ENCODE measurements at places on chromosomes 5 and 9.
A peak's percentile ranks its signal among the peaks of the same experiment; 100 is the strongest.

DNA sequence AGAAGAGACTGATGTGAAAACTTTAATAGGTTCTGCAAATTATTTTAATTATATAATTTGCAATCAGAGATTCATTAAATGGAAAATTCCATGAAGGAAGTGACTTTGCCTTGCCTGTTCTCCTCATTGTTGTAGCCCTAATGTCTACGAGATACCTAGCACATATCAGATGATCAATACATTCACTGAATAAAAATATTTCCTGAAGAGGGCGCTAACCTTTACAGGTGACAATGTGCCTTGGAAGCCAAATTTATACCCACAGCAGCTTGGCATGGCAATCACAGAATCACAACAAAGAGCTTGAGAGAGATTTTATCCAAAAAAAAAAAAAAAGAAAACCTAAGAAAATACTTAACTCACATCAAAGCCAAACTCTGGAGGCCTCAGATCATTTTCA lies 17.4 kb downstream of the HAUS6 start:
- no peak for DNase-seq

DNA sequence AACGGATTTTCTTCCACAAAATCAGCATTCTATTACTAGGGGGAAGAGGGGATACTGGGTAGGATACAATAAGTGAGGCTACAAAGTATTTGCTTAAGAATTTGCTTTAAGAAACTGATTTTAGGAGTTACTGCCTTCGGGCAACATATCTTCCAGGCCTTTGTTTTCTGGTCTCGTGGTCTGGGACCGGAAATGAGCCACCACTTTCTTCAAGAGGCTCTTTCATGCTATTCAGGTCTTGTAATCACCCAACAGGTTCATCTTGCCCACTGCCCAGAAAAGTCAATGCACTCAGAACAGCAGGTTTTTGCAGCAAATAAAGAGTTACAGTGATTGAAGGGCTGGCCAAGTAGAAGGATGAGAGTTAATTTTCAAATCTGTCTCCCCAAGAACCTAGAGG lies 6.6 kb upstream of the AOPEP start:
- DNase-seq: no peak

DNA sequence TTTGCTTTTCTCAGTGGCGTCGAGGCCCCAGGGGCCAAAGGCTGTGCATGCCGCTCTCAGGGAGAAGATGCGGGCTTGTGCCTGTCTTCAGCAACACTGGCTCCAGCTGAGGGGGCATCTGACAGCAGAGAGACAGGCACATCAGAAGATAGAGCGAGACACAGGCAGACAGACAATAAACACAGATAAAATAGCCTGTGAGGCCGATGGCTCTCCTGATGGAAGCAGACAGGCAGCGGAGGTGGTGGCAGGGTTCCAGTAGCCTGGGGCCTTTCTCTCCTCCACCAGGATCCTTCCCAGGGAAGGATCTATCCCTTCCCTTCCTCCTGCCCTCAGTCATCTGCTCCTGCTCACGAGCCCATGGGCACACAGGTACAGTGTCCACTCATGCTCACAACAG lies 16.6 kb upstream of the UNC5A start:
- no peak for DNase-seq

- no peak for DNase-seq
These were observed 836.7 kb upstream of the CDH10 start for GRCh38 chr5:25481463-25481862.

DNA sequence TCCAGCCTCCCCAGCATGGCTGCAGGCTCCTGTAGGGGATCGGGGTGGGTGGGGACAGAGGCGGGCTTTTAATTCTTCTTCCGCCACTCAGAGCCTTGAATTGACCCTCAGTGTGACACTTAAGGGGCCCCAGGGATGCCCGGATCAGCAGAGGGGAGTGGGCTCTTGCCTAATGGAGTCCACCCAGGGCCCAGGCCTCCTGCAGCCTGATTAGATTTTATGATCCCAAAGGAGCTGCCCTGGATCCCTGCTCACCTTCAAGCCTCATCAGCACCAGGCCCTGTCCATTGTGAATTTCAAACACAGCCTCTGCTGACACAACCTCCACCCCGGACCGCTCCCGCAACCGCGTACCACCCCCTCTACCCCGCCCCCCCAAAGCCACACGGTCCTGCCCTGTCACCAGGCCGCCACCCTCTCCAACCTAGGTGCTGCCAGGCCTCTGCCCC lies 214.1 kb upstream of the IER5L start:
- no peak for DNase-seq

- DNase-seq: no peak
These were observed 607 bp downstream of the BARX1 start for GRCh38 chr9:93954434-93955061.

- DNase-seq: no peak
These were observed 428.1 kb downstream of the ARHGEF28 start for GRCh38 chr5:74054139-74054538.

DNA sequence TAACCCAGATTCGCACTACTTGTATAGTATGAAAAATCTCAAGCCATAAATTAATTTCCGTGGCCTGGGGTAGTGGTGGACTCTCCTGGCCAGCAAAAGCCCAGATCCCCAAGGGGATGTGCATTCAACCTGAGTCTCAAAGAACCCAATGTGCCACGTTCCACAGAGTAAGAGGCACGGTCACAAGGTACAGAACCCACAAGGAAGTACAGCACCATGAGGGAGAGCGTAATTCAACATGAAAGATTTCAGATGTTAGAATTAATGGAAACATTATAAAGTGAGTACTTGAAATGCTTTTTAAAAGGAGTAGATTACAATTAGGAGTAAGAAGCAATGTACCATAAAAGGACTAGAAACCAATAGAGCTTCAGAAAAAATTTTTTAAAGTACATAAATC lies 23.4 kb downstream of the SRD5A1 start:
- DNase-seq: no peak

DNA sequence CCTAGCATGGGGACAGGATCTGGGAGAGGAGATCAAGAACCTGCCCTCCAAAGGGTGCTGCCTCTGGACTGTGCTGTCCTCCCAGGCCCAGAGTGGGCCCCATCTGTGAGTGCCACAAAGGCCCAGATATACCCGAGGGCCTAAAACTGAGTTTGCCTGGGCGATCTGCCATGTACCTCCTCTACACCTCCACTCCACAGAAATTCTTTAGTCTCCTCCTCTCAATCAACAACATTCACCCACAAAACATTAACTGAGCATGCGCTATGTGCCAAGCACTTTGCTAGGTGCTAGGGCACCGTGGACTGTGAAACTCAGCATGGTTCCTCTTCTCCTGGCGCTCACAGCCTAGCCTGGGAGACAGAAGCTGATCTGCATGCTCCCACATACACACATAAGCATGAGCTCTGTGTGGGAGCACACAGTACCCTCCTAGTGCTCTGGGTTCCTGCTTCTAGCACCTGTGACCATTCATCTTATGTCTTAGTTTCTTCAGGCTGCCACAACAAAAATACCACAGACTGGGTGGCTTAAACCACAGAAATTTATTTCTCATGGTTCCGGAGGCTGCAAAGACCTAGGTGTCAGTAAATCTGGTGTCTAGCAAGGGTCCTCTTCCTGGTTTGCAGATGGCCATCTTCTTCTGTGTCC lies 82.0 kb upstream of the FSTL4 start:
- no peak for DNase-seq

GRCh38 chr5:40688127-40688761 lies 8.5 kb downstream of the PTGER4 start:
- DNase-seq: peak; percentile 79

GRCh38 chr5:141084487-141084989 lies 9.9 kb upstream of the PCDHB2 start:
- peak; percentile 26 for DNase-seq

All from stimulated activated CD4-positive, alpha-beta T cell treated with anti-CD3 and anti-CD28 coated beads, Interleukin-4, amount 100 ng/mL, for 1 hour (primary cell).